ENCODE measurements at places on chromosomes 16 and 17.
A peak's percentile ranks its signal among the peaks of the same experiment; 100 is the strongest.

- DNase-seq = no peak
These were observed 279.8 kb downstream of the UTP18 start for GRCh38 chr17:51540151-51540550.

DNA sequence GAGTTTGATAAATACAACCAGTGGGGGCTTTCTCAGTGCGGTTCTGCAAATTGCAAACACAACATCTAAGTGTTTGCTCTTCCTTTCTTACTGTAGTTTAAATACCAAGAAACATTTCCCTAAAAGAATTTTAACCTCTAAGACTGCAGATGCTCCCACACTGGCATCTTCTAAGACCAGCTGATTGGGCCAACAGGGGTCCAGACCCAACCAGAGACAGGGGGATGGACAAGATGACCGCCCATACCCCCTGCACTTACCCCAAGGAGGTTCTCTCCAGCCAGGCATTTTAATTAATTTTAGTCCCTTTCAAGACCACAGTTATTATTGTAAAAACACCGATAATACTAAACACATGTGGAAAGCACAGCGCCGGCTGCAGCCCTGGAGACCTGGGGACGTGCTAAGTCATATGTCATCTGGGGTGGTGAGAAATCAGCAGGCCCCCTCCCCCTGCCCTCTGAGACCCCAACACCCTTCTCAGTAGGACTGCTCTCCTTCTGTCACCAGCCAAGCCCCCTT, 242.3 kb downstream of the SOX9 start:
- DNase-seq = no peak

DNA sequence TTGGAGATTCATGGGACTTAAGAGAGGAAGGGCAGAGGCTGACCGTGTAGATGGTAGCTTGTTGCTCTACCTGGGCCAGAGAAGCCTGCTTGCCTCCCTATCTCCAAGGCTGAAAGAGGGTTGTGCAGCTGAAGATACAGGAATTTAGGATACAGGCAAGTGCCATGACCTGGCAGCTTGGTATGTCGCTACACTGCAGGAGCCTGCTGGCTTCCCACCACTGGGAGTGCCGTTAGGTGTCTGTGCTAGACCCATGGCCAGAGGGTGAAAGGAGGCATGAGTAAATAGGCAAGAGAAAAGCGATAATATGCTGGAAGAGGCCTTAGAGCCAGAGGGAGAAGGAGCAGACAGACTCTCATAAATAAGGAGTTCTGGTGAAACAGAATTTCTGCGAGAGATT, 10.6 kb downstream of the NAA60 start:
- DNase-seq = no peak

- no peak for DNase-seq
These were observed 17.7 kb downstream of the ADCY9 start for GRCh38 chr16:4098501-4098900.

GRCh38 chr17:60559659-60559994, 33.6 kb upstream of the APPBP2 start:
- no peak for DNase-seq

DNA sequence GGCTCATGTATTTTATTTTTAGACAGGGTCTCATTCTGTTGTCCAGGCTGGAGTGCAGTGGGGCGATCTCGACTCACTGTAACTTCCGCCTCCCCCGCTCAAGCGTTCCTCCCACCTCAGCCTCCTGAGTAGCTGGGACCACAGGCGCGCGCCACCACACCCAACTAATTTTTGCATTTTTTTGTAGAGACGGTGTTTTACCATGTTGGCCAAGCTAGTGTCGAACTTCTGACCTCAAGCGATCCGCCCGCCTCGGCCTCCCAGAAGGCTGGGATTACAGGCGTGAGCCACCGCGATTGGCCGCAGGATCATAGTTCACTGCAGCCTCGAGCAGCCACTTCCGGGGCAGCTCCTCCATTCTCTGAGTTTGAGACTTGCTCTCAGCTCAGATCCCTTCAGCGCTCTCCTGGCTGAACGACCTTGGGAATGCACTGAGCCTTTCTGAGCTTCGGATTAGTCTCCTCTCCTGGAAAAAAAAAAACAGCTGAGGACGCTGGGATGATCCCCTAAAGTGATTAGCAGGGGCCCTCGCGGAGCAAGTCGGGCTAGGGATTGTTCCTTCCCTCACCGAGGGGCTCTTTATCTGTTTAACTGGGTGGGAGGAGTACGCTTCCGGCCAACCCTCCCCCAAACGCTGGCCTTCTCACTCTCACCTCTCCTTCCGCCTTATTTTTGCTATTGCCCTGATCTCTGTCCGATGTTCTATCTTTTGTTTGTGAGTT, 1.1 kb upstream of the PKMYT1 start:
- no peak for DNase-seq

DNA sequence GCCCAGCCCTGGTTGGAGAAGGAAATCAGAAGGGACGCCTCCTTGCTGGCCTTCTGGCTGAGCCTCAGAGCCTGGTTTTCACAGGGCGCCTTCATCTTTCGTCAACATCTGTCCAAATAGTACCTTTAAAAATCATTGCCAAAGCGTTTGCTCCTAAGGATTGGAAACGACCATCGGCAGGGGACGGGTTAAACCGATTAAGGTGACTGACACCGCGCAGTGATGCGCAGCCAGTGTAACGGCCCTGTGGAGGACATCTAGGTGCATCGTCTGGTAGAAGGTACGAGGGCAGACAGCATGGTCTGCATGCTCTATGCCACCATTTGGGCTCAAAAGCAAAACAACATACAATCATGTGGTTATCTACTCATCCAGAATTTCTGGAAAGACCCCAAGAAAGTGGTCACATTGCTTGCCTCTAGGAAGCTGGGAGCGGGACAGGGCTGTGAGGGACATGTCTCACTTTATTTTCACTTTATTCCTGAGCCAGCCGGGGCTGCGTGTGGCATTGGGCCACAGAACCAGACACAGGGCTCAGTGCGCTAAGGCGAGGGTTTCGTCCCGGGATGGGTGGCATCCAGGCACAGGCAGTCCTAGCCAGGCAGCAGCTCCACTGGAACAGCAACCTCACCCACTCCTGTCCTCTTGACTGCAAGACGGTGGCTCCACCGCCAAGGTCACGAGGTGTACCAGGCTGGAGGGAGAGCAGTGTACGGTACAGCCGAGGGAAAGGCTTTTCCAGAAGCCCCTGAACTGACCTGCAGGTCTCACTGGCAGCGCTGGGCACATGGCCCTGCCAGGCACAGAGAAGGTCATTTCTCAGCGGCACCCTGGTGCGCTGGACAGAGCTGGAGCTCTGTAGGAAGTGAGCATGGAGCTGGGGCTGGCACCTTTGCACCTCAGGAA, 40.9 kb upstream of the JPH3 start:
- DNase-seq = no peak

DNA sequence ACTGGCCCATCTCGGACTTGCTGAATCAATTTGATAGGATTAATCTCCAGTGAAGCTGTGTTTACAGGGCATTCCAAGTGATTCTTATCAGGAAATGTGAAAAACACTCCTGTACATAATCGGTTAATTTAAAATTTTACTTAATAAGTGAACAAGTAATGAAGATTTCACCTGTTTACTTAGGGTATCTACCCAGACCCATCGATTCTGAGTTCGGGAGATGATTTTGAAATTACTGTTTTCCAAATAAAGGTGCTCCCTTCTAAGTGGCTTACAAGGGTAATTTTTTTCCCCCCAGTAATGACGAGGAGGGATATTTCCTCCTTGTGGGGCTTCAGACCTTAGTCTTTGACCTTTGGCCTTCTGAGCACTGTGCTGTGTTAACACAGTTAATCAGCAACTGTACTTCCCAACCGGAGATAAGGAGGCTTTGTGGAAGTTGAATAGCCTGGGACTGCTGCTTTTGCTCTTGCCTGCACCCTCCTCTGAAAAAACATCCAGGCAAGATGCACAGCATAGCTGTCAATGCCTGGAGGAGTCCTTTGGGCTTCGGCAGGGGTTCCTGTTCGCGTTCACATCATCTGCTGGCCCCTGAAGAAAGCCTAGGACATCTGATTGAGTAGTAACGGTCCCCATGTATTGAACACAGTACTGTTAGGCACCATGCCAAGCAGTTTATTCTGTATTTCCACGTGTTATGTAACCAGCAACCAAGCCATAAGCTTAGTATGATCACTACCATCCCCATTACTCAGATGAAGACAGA, 1.8 kb downstream of the FAHD1 start:
- DNase-seq = no peak

GRCh38 chr16:17244872-17245551, 225.7 kb downstream of the XYLT1 start:
- peak; percentile 57 for DNase-seq

GRCh38 chr16:68233835-68234187, 2.1 kb downstream of the ESRP2 start:
- no peak for DNase-seq

DNA sequence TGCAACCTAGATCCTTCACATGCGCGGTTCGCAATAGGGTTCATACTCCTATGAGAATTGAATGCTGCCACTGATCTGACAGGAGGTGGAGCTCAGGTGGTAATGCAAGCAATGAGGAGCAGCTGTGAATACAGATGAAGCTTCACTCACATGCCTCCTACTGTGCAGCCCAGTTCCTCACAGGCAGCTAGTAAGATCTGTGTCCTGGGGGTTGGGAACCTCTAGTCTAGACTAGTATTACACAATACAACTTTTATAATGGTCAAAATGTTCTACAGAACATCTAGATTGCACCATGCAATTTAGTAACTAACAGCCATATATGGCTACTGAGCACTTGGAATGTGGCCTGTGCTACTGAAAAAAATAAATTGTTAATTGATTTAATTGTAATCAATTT, 26.7 kb downstream of the ABCA5 start:
- DNase-seq = no peak

DNA sequence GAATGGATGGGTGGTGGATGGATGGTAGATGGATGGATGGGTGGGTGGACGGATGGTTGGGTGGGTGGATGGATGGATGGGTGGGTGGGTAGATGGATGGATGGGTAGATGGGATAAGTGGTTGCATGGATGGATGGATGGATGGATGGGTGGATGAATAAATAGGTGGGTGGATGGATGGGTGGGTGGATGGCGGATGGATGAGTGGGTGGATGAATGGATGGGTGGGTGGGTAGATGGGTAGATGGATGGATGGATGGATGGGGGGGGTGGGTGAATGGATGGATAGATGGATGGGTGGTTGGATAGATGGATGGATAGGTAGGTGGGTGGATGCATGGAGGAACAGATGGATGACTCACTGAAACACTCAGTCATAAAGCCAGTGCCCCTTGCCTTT, 51.0 kb upstream of the FASN start:
- DNase-seq = no peak

- DNase-seq = no peak
These were observed 714 bp downstream of the SPATA33 start for GRCh38 chr16:89658221-89658879.

DNA sequence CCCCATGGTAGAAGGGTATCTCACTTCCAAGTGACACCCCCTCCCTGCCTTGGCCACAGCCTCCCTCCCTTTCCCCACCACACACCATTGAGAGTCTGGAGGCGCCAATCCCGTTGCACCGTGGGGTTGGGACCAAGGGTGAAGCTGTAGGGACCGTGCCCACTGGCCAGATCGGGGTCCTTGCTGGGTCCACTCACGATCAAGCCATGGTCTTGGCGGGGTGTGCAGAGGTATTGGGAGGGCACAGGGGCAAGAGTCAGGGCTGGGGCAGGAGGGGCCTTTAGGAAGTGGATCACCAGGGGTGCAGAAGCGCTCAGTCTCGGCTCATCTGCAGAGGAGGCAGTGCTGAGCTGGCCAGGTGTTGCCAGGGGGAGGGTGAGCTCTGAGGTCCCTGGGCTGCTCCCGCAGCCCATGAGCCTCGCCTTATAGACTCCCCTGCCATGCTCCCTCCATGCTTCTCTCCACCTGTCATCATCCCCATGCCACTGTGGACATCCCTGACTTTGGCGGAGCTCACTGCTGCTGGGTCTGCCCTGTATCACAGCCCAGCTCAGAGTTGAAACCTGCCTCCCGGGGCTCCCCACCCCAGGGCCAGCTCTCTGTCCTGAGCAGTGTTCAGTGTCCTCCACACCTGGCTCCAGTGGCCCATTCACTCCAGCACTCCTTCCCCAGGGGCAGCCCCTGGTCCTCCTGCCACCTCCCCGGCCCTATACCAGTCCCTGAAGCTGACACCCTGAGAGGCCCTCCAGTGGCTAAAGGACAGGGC, 8.3 kb downstream of the CDH16 start:
- no peak for DNase-seq

DNA sequence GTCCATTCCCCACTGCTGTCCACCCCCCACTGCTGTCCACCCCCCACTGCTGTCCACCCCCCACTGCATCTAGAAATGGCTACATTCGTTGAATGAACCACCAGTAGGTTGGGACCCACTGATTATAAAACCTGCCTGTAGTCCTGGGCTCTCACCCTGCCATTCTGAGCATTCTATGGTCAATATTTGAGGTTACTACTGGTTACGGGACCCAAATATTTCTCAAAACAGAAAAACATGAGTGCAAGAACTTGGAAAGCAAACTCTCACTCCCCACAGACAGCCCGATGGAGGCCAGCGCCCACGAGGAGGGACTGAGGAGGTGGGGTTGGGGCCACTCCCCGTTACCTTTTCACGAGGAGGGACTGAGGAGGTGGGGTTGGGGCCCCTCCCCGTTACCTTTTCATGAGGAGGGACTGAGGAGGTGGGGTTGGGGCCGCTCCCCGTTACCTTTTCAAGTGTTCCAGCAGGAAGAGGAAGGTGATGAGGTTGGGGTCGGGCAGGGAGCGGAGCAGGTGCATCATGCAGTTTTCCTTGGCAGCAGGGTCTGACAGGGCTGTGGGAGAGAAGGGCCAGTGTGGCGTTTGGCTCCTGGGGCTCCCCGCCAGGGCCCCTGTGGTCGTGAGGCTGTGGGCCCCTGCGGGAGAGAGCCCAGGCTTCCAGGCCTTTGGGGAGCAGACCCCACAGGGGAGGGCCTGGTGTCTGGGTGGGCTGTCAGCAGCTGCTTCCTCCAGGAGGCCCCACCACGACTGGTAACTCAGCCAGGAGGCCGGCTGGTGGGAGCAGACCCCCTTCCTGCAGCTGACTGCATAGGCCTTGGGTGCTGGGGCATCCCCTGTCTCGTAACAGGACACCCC, 12.5 kb downstream of the TIMM22 start:
- DNase-seq = no peak

GRCh38 chr16:50690177-50690576, 3.2 kb upstream of the NOD2 start:
- DNase-seq = no peak

DNA sequence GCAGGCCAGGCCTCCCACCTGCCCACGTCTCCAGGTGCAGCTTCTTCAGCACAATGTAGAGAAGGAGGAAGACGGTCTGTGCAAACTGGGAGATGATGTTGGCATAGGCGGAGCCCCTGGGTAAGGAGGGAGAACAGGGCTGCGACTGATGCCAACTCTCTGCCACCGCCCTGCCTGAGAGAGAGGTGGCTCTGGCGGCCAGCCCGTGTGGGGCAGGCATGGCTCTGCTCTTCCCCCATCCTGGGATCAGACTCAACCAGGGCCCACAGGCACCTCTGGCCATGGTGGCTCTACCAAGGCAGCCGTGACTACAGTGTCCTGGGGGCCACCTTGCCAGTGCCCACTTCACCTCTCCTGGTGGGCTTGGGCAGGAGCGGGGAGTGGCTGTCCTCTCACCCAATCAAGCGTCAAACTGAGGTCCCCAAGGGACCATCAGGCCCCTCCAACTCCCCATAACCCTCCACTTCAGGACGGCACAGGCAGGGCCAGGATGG, 8.6 kb downstream of the SLC47A2 start:
- DNase-seq = no peak
